ENCODE measurements at places on chromosomes 12 and 14. TPM values are rescaled to one million over a fixed set of nuclear protein-coding genes. Genes with fewer than 3 reads are reported as not detected.

GRCh38 chr12:124418791-124419190 lies 123.9 kb downstream of the RFLNA start:
- DNase-seq, result no peak

GRCh38 chr14:105064721-105065143 lies 498 bp downstream of the GPR132 start:
- DNase-seq, result no peak

DNA sequence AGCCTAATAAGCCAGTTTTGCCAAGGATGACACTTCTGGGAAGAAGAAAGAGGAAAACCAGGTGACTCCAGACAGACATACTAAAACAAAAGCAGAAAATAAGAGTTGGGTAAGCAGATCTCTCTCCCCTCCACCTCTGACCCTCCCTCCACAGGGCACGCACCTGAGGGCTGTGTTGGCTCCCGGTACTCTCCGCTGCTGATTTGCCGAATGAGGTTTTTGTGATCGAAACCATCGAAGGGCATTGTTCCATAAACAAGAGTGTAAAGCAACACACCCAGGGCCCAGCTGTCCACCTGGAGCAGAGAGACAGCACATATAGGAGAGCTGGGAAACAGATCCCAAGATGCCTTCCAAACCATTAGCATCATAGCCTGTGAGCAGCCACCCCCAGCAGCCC lies 68.1 kb downstream of the NUAK1 start:
- no peak for DNase-seq

Gene IL31
- total RNA-seq, result not detected

Gene PTPRQ
- 0.19 TPM for total RNA-seq

GRCh38 chr12:105107171-105107493 lies 399 bp upstream of the WASHC4 start:
- DNase-seq, result no peak
